ENCODE measurements at places on chromosomes 4 and X.

DNA sequence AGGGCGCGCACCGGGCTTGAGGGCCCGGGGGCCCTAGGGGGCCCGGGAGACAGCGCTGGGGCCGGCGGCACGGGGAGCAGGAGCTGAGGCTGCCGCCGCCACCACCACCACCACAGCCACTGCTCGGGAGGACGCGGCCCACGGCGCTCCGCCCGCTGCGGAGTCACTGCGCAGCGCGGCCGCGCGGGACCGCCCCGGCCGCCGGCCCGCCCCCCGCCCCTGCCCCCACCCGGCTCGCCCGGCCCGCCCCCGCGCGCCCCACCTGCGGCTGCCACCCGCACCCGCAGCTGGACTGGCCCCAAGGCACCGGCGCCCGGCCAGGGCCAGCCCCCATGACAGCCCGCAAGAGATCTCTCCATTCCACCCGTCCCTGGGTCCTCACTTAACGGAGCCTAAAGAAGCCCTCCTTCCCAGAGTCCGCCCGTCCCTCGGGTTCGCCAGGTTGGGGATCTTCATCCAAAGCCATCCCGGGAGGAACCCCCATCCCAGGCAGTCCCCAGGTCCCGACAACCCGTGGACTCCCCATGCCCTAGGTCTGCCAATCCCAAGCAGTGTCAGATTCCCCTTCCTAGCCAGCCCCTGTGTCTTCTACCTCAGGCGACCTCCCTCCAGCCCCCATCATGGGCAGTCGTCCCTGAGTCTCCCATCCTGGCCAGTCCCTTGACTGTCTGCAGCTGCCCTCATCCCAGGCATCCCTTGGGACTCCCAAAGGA is 40.0 kb upstream of the IQSEC2 start:
- H3K36me3 ChIP-seq, result no peaks in the 10 kb centered on the region
- H3K27me3 ChIP-seq, result peaks cover 29% of the 10 kb centered on the region
- H3K4me3 ChIP-seq, result no peak overlapping the region
- H3K27ac ChIP-seq, result no peak overlapping the region

- no peak overlapping the region for H3K4me3 ChIP-seq
- H3K27me3 ChIP-seq, result no peaks in the 10 kb centered on the region
- H3K36me3 ChIP-seq, result peaks cover 3% of the 10 kb centered on the region
Measured at GRCh38 chrX:41785685-41786084, 61.7 kb downstream of the GPR82 start.

DNA sequence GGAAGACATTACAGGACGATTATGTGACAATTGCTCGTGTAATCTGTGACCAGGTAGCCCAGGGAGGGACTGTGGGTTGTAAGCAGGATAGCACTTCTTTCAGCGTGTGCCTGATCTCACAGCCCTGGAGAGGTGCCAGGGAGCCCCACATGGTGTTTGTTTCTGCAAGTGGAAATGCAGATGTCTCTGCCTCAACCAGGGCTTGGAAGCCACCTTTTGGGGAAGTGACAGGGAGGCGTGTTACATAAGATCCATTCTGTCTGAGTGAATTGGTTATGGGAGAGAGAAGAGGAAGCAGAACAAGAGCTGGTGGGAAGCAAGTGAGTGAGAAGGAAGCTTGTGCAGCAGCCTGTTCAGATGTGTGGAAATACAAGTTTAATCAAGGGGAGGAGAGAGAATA is 104.5 kb upstream of the GATB start:
- H3K4me3 ChIP-seq, result no peak overlapping the region
- no peak overlapping the region for H3K27ac ChIP-seq
- H3K36me3 ChIP-seq, result no peaks in the 10 kb centered on the region
- peak; percentile 24 for DNase-seq
- H3K27me3 ChIP-seq, result no peaks in the 10 kb centered on the region

- DNase-seq, result no peak
- H3K4me3 ChIP-seq, result no peak overlapping the region
- H3K36me3 ChIP-seq, result no peaks in the 10 kb centered on the region
- H3K27me3 ChIP-seq, result peaks cover 45% of the 10 kb centered on the region
- peaks cover 21% of the 10 kb centered on the region for H3K4me1 ChIP-seq
Measured at GRCh38 chr4:42399393-42399792, 2.1 kb downstream of the SHISA3 start.

DNA sequence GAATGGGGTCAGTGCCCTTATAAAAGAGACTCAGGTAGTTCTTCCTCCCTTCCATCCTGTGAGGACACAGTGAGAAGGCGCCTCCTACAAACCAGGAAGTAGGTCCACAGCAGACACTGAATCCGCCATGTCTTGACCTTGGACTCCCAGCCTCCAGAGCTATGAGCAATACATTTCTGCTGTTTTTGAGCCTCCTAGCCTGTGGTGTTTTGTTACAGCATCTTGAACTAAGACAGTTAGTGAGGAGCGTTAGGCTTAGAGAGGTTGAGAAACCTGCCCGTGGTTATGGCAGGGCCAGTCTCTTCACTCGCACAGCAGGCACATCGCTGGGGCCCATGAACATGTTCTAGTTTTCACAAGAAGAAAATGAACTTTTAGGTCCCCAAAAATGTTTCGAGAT is 19.7 kb downstream of the SHROOM2 start:
- peaks cover 2% of the 10 kb centered on the region for H3K36me3 ChIP-seq
- no peak overlapping the region for H3K4me3 ChIP-seq
- no peak for DNase-seq
- H3K27me3 ChIP-seq, result no peaks in the 10 kb centered on the region

DNA sequence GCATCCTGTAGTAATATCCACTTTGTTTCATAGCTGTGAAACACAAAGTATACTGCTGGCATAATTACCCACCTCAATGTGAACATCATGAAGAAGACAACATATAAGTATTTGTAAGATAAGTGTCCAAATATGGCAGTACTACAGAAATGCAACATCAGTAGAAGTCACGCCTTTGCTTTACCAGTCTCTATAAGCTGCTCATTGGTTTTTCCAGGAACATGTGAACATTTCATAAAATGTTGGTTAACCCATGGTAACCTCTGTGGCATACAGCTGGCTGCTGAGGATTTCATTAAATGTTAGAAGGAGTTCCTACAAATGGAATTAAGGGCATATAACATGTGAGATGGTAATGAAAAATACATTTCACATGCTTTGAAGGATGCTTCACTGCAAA is 77.6 kb downstream of the PPP3CA start:
- no peak overlapping the region for H3K4me3 ChIP-seq
- no peaks in the 10 kb centered on the region for H3K4me1 ChIP-seq
- no peak overlapping the region for H3K27ac ChIP-seq

- DNase-seq, result no peak
- H3K27me3 ChIP-seq, result no peaks in the 10 kb centered on the region
- H3K36me3 ChIP-seq, result no peaks in the 10 kb centered on the region
- no peak overlapping the region for H3K4me3 ChIP-seq
Measured at GRCh38 chr4:42654631-42655268, 2.2 kb downstream of the ATP8A1 start.

DNA sequence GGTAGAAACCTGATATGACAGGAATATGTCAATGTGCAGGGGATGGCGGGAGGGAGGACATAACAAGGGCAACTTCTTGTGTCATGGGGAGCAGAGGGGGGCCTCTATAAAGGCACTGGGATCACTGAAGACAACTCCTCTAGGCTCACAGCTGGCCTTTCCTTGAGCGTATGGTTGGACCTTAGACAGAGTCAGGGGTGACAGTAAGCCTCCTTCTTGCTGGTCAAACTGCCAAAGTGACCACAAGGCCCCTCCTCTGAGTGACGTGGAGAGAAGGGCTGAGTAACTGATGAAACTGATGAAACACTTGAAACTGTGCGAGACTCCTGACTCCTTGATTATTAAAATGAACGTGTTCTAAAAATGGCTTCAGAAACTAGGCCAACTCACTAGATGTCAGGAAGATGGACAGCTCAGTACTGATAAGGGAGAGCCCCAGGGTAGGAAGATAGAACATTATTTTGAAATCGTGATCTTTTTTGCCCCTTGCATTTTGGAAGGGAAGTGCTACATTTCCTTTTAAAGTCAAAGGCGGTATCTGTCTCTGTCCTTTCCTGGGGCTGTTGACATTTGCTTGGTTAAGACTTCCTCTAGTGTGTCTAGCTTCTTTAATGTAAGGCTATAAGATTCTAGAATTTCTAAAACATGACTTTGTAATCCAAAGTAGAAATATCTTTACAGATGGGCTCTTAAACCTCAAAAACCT is 1.6 kb downstream of the RAB33A start:
- peak overlapping the region; percentile 78 for H3K27ac ChIP-seq
- no peak overlapping the region for H3K4me3 ChIP-seq
- H3K4me1 ChIP-seq, result peaks cover 22% of the 10 kb centered on the region
- no peaks in the 10 kb centered on the region for H3K27me3 ChIP-seq
- no peaks in the 10 kb centered on the region for H3K36me3 ChIP-seq

GRCh38 chr4:165418073-165418472 is 39.3 kb downstream of the CPE start:
- H3K36me3 ChIP-seq, result no peaks in the 10 kb centered on the region
- H3K27ac ChIP-seq, result no peak overlapping the region
- no peak for DNase-seq

DNA sequence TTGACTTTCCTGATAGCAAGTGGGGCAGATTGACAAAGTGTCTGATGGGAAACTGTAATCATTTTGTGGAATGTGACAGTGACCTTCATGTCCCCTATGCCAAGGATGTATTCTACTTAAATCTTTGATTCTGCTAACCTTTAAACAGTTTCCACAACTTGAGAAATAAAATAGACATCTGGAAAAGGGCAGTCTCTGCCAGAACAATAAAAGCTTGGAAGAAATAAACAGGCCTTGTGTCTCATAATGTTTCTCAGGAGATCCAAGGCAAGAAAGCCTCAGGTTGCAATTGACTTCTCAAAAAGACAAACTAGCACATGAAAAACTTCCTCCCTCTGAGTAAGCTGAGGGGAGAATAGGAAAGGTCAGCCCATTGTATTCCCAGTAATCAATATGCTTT is 174.9 kb downstream of the FSTL5 start:
- no peaks in the 10 kb centered on the region for H3K36me3 ChIP-seq
- no peaks in the 10 kb centered on the region for H3K4me1 ChIP-seq
- no peak overlapping the region for H3K27ac ChIP-seq
- no peak for DNase-seq

- no peak overlapping the region for H3K4me3 ChIP-seq
- no peak overlapping the region for H3K27ac ChIP-seq
- no peaks in the 10 kb centered on the region for H3K4me1 ChIP-seq
- no peaks in the 10 kb centered on the region for H3K27me3 ChIP-seq
- peaks cover 5% of the 10 kb centered on the region for H3K36me3 ChIP-seq
- no peak for DNase-seq
Measured at GRCh38 chr4:169640261-169640870, 20.0 kb downstream of the CLCN3 start.

DNA sequence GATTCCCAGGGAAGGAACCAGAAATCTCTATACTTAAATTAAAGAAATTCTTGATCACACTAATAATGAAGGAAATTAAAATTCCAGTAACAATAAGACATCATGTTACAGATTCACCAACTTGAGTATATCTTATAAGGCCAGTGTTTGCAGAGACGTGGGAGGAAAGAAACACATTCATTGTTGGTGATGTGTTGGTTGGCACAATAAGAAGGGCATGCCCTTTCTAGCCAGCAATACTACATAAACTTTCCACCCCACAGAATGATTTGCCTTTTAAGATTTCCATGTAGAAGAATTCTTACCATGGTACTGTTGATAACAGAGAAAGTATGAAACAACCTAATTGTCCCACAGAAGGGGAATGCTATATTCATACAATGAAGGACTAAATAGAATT is 581.5 kb downstream of the STIM2 start:
- H3K4me1 ChIP-seq, result no peaks in the 10 kb centered on the region
- H3K27ac ChIP-seq, result no peak overlapping the region
- H3K27me3 ChIP-seq, result no peaks in the 10 kb centered on the region

- no peak for DNase-seq
- no peaks in the 10 kb centered on the region for H3K27me3 ChIP-seq
- H3K4me1 ChIP-seq, result no peaks in the 10 kb centered on the region
- no peak overlapping the region for H3K4me3 ChIP-seq
Measured at GRCh38 chr4:30182786-30183185, 537.4 kb upstream of the PCDH7 start.
